ENCODE measurements at places on chromosomes 16 and 17. TPM values are rescaled to one million over a fixed set of nuclear protein-coding genes. Genes with fewer than 3 reads are reported as not detected.

The GAST gene
- polyA plus RNA-seq: not detected

DNA sequence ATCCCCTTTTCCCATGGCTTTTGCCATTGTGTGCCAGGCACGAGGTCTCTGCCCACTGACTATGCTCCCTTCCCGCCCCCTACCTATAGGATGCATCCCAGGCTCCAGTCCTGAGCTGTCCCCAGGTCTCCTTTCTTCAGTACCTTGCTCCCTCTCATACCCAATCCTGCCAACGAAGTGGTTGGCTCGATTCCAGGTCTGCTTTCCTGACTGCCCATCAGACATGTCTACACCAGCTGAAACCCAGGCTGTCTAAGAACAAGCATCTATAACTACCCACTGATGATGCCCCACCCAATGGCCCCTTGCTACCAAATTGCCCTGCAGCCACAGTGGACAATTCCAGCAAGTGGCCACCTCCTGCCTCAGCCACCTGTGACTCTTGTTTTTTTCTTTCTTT lies 479.1 kb downstream of the SOX9 start:
- no peak overlapping the region for H3K27ac ChIP-seq
- no peaks in the 10 kb centered on the region for H3K36me3 ChIP-seq
- H3K27me3 ChIP-seq: no peaks in the 10 kb centered on the region
- no peaks in the 10 kb centered on the region for H3K4me1 ChIP-seq
- no peak for DNase-seq
- H3K4me3 ChIP-seq: no peak overlapping the region

GRCh38 chr16:60478810-60479209 lies 1557.4 kb downstream of the CDH8 start:
- H3K4me1 ChIP-seq: no peaks in the 10 kb centered on the region
- no peaks in the 10 kb centered on the region for H3K27me3 ChIP-seq
- H3K27ac ChIP-seq: no peak overlapping the region
- DNase-seq: no peak

- no peak for DNase-seq
- H3K4me1 ChIP-seq: peaks cover 11% of the 10 kb centered on the region
- H3K27me3 ChIP-seq: no peaks in the 10 kb centered on the region
- peaks cover 56% of the 10 kb centered on the region for H3K36me3 ChIP-seq
These were observed 21.6 kb downstream of the EMC8 start for GRCh38 chr16:85777583-85778310.

- no peaks in the 10 kb centered on the region for H3K27me3 ChIP-seq
- no peak overlapping the region for H3K27ac ChIP-seq
- no peaks in the 10 kb centered on the region for H3K36me3 ChIP-seq
- no peaks in the 10 kb centered on the region for H3K4me1 ChIP-seq
These were observed 209.6 kb upstream of the NLRP1 start for GRCh38 chr17:5793899-5794298.

GRCh38 chr17:38400286-38400685 lies 28.0 kb upstream of the ARHGAP23 start:
- H3K27ac ChIP-seq: no peak overlapping the region

The KRTAP2-3 gene
- not detected for polyA plus RNA-seq

The TLCD2 gene
- 3.1 TPM for polyA plus RNA-seq

The GLIS2 gene
- 5.8 TPM for polyA plus RNA-seq

DNA sequence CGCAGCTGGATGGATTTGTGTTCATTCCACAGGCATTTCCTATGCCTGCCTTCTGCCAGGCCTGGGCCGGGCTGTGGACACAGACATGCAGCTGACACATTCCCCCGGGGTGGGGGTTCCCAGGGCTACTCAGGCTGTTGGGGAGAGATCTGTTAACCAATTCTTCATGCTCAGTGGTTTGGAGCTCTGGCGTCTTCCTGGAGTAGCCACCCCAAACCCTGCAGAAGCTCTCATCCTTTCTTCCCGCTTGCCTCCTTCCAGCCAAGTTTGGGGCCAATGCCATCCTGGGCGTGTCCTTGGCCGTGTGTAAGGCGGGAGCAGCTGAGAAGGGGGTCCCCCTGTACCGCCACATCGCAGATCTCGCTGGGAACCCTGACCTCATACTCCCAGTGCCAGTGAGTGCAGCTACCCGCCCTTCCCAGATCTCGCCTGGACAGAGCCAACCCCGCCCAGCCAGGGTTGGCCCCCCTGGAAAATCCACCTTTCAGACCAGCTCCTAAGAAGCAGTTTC lies 2.6 kb downstream of the ENO3 start:
- peaks cover 12% of the 10 kb centered on the region for H3K4me1 ChIP-seq
- H3K27ac ChIP-seq: no peak overlapping the region
- DNase-seq: peak; percentile 62

- H3K36me3 ChIP-seq: no peaks in the 10 kb centered on the region
- no peak for DNase-seq
- no peaks in the 10 kb centered on the region for H3K27me3 ChIP-seq
- no peaks in the 10 kb centered on the region for H3K4me1 ChIP-seq
These were observed 10.9 kb upstream of the CHST6 start for GRCh38 chr16:75506107-75506506.

The SLC7A6OS gene
- 5.7 TPM for polyA plus RNA-seq

DNA sequence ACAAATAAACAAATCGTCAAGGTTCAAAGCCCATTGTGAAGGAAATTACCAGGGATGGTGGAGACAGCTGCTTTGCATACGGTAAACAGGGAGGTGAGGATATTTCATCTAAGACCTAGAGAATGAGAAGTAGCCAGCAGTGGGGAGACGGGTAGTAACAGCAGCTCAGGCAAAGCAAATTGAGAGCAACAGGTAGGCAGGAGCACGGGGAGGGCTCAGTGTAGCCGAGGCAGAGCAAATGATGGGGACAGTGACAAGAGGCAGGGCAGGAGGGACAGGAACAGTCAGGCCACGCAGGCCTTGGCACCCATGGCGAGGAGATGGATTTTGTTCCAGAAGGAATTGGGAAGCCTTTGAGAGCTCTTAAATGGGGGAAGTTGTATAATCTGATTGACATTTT lies 29.0 kb upstream of the SBK1 start:
- DNase-seq: no peak
- H3K27ac ChIP-seq: no peak overlapping the region
- H3K36me3 ChIP-seq: no peaks in the 10 kb centered on the region
- H3K4me1 ChIP-seq: peaks cover 6% of the 10 kb centered on the region
- H3K27me3 ChIP-seq: peaks cover 49% of the 10 kb centered on the region
- H3K4me3 ChIP-seq: no peak overlapping the region

GRCh38 chr17:31535581-31535981 lies 144.1 kb downstream of the RAB11FIP4 start:
- no peak for DNase-seq
- H3K4me3 ChIP-seq: no peak overlapping the region
- H3K4me1 ChIP-seq: peaks cover 4% of the 10 kb centered on the region
- H3K27ac ChIP-seq: peak overlapping the region; percentile 38
- peaks cover 22% of the 10 kb centered on the region for H3K36me3 ChIP-seq

DNA sequence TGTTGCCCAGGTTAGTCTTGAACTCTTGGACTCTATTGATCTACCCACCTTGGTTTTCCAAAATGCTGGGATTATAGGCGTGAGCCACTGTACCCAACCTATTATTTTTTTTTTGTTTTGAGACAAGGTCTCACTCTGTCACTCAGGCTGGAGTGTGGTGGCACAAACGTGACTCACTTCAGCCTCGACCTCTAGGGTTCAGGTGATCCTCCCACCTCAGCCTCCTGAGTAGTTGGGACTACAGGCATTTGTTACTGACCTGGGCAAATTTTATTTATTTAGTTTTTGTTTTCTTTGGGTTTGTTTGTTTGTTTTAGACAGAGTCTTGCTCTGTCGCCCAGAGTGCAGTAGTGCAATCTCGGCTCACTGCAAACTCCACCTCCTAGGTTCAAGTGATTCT lies 4.0 kb downstream of the SAT2 start:
- H3K4me1 ChIP-seq: peaks cover 11% of the 10 kb centered on the region
- peaks cover 9% of the 10 kb centered on the region for H3K36me3 ChIP-seq
- no peak for DNase-seq
- no peaks in the 10 kb centered on the region for H3K27me3 ChIP-seq
- no peak overlapping the region for H3K27ac ChIP-seq
- H3K4me3 ChIP-seq: no peak overlapping the region

The NUP93 gene
- polyA plus RNA-seq: 46.6 TPM

GRCh38 chr17:67055041-67055443 lies 10.7 kb downstream of the CACNG1 start:
- H3K27ac ChIP-seq: no peak overlapping the region
- no peak overlapping the region for H3K4me3 ChIP-seq
- no peaks in the 10 kb centered on the region for H3K36me3 ChIP-seq
- no peaks in the 10 kb centered on the region for H3K4me1 ChIP-seq

GRCh38 chr17:80443916-80444643 lies 29.1 kb downstream of the ENDOV start:
- no peak for DNase-seq
- no peak overlapping the region for H3K4me3 ChIP-seq
- H3K36me3 ChIP-seq: no peaks in the 10 kb centered on the region
- H3K4me1 ChIP-seq: no peaks in the 10 kb centered on the region
- H3K27me3 ChIP-seq: peaks cover 27% of the 10 kb centered on the region

GRCh38 chr16:9264067-9264466 lies 172.6 kb downstream of the HAPSTR1 start:
- DNase-seq: no peak
- no peak overlapping the region for H3K27ac ChIP-seq
- no peaks in the 10 kb centered on the region for H3K36me3 ChIP-seq
- no peak overlapping the region for H3K4me3 ChIP-seq
- no peaks in the 10 kb centered on the region for H3K27me3 ChIP-seq

- H3K36me3 ChIP-seq: peaks cover 28% of the 10 kb centered on the region
- no peaks in the 10 kb centered on the region for H3K27me3 ChIP-seq
- peaks cover 62% of the 10 kb centered on the region for H3K4me1 ChIP-seq
- H3K4me3 ChIP-seq: peak overlapping the region; percentile 70
- H3K27ac ChIP-seq: peak overlapping the region; percentile 71
- peak; percentile 62 for DNase-seq
These were observed 709 bp downstream of the STAT5A start for GRCh38 chr17:42288803-42289610.

DNA sequence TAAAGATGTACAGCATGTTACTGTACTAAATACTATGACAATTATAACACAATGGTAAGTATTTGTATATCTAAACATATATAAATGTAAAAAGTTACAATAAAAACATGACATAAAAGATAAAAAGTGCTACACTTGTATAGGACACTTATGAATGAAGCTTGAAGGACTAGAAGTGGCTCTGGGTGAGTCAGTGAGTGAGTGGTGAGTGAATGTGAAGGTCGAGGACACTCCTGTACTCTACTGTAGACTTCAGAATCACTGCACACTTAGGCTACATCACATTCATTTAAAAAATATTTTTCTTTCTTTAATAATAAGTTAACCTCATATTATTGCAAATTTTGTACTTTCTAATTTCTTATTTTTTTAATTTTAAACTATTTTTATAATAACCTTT lies 1476.7 kb upstream of the CDH8 start:
- H3K27ac ChIP-seq: no peak overlapping the region
- no peak for DNase-seq
- H3K27me3 ChIP-seq: no peaks in the 10 kb centered on the region

The EVPLL gene
- polyA plus RNA-seq: 8.9 TPM

DNA sequence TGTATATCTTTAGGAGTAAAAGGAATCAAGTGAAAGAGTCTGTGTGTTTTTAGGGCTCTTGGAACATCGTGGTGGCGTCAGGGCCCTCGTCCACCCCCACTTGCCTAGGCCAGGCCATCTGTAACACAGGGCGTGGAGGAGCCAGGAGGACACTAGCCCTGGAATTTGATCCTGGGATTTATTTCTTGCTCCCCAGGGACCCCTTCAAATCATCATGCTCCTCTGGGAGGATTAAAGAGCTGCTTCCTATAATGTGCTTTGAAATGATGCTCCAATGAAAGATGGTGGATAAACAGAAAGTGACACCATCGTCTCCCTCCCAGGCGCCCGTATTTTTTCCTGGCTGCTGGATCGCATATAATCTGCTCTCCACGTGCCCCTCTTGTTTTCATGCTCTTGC lies 113.3 kb downstream of the AATF start:
- no peak overlapping the region for H3K27ac ChIP-seq
- H3K36me3 ChIP-seq: peaks cover 12% of the 10 kb centered on the region
- H3K4me3 ChIP-seq: no peak overlapping the region

- DNase-seq: peak; percentile 47
- H3K27me3 ChIP-seq: no peaks in the 10 kb centered on the region
- H3K27ac ChIP-seq: peak overlapping the region; percentile 80
- peaks cover 17% of the 10 kb centered on the region for H3K36me3 ChIP-seq
- H3K4me3 ChIP-seq: no peak overlapping the region
- peaks cover 73% of the 10 kb centered on the region for H3K4me1 ChIP-seq
These were observed 57.7 kb downstream of the BAIAP2 start for GRCh38 chr17:81092518-81093095.

GRCh38 chr17:82296511-82297279 lies 20.7 kb downstream of the CD7 start:
- H3K4me1 ChIP-seq: peaks cover 90% of the 10 kb centered on the region
- peaks cover 5% of the 10 kb centered on the region for H3K27me3 ChIP-seq
- peak overlapping the region; percentile 40 for H3K4me3 ChIP-seq
- H3K27ac ChIP-seq: peak overlapping the region; percentile 99
- H3K36me3 ChIP-seq: no peaks in the 10 kb centered on the region
- no peak for DNase-seq

GRCh38 chr16:15689290-15689689 lies 39.2 kb downstream of the NDE1 start:
- H3K36me3 ChIP-seq: peaks cover 48% of the 10 kb centered on the region
- H3K4me3 ChIP-seq: no peak overlapping the region
- no peaks in the 10 kb centered on the region for H3K4me1 ChIP-seq

The HIRIP3 gene
- 14.8 TPM for polyA plus RNA-seq

- peaks cover 27% of the 10 kb centered on the region for H3K4me1 ChIP-seq
- no peak for DNase-seq
- H3K4me3 ChIP-seq: no peak overlapping the region
- H3K36me3 ChIP-seq: peaks cover 20% of the 10 kb centered on the region
These were observed 25.6 kb downstream of the MSI2 start for GRCh38 chr17:57281887-57282286.

The AGRP gene
- polyA plus RNA-seq: not detected

- no peak for DNase-seq
- H3K27me3 ChIP-seq: no peaks in the 10 kb centered on the region
- no peaks in the 10 kb centered on the region for H3K36me3 ChIP-seq
- peaks cover 15% of the 10 kb centered on the region for H3K4me1 ChIP-seq
These were observed 21.4 kb downstream of the CARD14 start for GRCh38 chr17:80191192-80191591.

DNA sequence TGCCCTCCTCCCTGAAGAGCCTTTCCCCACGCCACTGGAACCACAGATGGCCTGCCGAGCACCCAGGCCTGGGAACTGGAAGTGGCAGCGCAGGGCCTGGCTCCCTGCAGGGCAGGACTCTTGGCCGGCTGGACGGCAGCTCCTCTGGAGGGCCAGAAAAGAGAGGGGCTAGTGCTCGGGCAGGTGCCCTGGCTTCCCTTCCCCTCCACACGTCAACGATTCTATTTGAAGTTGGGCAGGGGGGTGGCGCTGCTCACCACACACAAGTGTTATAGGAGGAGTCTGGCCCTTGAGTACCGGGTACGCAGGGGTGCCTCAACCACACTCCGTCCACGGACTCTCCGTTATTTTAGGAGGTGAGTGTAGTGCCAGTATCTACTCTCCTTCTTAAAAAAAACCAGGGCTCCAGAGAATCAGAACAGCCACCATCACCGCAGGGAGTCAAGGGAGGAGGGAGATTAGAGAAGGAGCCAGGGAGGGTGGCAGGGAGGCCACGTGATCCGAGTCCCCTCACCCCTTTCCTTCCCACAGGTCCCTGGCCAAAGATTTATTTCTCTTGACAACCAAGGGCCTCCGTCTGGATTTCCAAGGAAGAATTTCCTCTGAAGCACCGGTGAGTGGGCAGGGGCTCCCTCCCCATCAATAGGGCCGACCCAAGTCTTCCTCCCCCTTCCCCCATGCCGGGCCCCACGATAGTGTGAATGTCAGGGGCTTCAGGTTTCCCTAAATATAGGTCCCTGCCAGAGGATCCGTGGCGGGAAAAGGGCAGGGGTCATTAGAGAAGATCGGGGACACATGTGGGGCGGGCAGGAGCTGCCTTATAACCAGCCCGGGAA lies 1.4 kb upstream of the ALDOA start:
- H3K36me3 ChIP-seq: peaks cover 26% of the 10 kb centered on the region
- H3K27me3 ChIP-seq: no peaks in the 10 kb centered on the region
- peaks cover 58% of the 10 kb centered on the region for H3K4me1 ChIP-seq
- H3K27ac ChIP-seq: peak overlapping the region; percentile 98
- H3K4me3 ChIP-seq: peak overlapping the region; percentile 75

All from stomach (tissue), 19 donors.